ENCODE measurements at places on chromosomes 3 and 15. TPM values are rescaled to one million over a fixed set of nuclear protein-coding genes. Genes with fewer than 3 reads are reported as not detected.

The LRTM1 gene
- polyA plus RNA-seq, result not detected

The PLCH1 gene
- polyA plus RNA-seq, result 12.8 TPM

The MYLK gene
- 154 TPM for polyA plus RNA-seq

DNA sequence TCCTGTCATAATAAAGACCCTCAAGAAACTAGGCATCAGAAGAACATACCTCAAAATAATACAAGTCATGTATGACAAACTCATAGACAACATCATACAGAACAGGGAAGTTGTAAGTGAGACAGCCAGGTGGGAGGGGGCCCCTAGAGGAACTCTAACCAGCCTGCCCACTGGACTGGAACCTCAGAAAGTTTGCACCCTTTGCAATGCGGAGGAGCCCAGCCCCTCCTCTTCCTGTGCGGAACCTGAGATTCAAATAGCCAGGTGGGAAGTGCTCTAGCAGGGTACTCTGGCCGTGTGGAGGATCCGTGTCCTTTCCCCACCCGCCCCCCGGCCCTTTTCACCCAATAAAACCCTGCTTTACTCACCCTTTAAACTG, 387.0 kb upstream of the CBLB start:
- no peak for DNase-seq

GRCh38 chr15:99124641-99125040, 19.8 kb downstream of the SYNM start:
- DNase-seq, result no peak

DNA sequence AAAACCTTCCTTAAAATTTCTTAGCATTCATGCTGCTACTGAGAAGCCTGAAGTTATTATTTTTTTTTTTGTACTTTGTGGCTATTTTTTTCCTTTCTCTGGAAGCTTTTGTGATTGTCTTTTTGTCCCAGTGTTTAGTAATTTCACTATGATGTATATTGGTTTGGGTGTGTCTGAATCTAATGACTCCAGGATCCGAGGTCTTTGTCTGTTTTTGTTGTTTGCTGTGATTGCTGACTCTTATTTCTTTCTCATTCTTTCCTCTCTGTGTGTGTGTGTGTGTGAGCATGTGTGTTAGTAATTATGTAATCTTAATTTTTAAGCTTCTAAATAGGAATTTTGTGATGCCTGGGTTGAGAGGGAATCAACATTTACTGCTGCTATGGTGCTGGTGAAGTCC, 152.0 kb downstream of the RAP2B start:
- no peak for DNase-seq

- no peak for DNase-seq
Observed at GRCh38 chr3:67290438-67290837, 292.3 kb downstream of the KBTBD8 start.

DNA sequence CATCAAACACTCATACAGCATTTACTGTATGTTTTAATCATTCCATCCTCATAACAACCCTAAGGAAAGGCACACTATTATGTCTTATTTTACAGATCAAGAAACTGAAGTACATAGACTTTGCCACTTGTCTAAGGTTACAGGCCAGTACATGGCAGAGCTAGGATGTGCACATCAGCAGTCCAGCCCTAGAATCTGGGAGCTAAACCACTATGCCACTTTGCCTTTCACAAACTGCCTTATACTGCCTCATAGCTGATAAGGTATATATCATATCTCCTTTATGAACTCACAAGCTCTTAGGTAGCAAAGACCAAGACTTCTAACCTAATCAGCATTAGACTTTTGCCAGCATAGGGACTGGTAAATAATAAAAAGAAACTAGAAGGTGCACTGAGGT, 49.1 kb downstream of the MYO9A start:
- no peak for DNase-seq

DNA sequence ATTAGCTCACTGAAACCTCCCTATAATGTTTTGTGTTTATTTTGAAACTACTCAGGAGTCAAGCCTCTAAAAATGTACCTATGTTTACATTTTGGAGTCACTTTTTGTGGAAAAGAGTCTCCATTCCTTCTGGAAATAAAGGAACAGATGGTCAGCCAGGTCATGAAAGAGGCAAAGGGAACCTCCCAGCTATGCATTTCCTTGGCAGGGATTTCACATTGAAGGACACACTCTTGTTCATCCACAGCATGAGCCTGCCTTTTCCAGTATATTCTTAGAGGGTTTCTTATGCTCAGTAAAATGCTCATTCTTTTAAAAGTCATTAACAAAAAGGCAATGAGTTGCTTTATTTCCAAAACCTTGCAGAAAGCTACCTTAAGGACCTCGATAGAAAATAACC, 20.8 kb downstream of the STAC start:
- no peak for DNase-seq

DNA sequence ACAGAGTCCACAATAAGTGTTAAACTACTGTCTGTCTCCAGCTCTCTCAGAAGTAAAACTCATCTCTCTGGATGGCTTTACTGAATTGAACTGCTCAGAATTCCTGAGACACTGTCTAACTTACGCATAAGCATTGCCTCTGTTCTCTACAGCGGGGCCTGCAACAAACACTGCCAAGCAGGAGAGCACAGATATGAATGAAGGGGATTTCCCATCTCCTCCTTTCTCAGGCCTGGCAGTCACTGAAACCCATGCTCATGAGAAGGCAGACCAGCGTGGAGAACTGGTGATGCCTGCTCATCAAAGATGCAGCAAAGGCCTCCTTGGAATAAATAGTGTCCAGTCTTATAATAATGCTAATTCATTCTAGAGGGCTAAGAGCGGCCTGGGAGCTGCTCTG, 10.3 kb downstream of the RASGRP1 start:
- no peak for DNase-seq

GRCh38 chr3:50625231-50626182, 8.6 kb downstream of the MAPKAPK3 start:
- no peak for DNase-seq

- DNase-seq, result no peak
Observed at GRCh38 chr3:108661699-108662098, 72.2 kb downstream of the DZIP3 start.

GRCh38 chr3:128727485-128727884, 1.5 kb downstream of the RAB7A start:
- no peak for DNase-seq

GRCh38 chr3:189143321-189143720, 28.4 kb upstream of the TPRG1 start:
- DNase-seq, result no peak

DNA sequence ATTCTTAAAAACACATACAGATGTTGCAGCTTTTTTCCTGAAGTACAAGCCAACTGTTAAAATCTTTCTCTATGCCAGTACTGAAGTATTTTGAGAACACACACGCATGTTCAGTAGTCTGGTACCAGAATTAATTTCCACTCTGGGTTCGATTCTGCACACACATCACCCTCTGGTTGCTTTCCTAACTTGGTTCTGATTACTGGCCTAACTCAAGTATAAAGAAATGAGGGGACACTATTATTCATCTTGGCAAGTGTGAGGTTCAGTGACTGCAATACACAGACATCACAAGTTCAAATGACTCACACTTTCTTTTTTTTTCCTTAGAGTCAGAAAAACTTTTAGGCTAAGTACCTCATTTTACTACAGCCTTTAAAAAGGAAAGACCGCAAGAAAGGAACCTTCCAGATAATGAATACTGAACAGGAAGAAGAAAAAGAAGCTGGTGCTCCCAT, 37.4 kb upstream of the LDHAL6B start:
- no peak for DNase-seq

GRCh38 chr3:174132421-174133042, 726.6 kb upstream of the NAALADL2 start:
- no peak for DNase-seq

GRCh38 chr3:172517859-172518466, 5.3 kb downstream of the TNFSF10 start:
- no peak for DNase-seq

- no peak for DNase-seq
Observed at GRCh38 chr3:135231737-135232136, 436.7 kb downstream of the EPHB1 start.

DNA sequence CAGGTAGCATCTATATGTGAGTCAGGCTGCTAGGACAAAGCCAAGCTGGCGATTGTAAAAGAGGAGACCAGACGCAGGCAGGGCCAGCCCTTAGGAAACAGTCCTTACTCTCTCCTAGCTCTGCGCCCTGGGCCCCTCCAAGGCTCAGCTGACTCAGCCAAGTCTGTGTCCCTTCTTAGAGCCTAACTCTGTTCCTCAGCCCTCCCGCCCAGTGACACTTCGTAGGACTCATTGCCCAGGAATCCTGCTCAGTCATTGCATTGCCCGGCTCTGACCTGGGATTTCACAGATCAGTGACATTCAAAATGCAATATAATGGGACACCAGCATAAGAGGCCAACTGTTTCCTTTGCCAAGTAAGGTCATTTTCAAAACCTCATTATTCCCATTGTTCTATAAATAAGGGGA, 244.2 kb downstream of the TLE3 start:
- no peak for DNase-seq

- DNase-seq, result peak; percentile 84
Observed at GRCh38 chr3:37779289-37780152, 82.2 kb upstream of the CTDSPL start.

DNA sequence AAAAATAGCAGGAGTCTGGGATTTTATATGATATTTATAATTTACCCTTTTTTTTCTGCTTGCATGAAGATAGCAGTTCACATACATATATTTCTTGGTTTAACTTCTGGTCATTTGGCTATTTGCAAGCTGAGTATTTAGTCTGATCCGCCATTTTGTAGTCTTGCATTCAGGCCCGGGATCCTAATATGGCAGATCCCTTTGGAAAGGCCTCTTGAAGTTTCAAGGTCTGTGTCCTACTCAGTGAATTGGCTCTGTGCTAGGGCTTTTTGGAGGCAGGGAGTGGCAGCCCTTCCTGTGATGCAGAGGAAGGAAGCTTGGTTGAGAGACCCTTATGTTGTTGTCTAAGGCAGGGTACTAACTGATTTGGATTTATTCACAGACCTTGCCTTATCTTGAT, 2.9 kb downstream of the SNRPN start:
- no peak for DNase-seq

GRCh38 chr15:77634266-77634962, 1.7 kb upstream of the LINGO1 start:
- DNase-seq, result no peak

Data from renal pelvis (tissue), 12 donors.